ENCODE measurements at places on chromosomes 6 and 20. TPM values are rescaled to one million over a fixed set of nuclear protein-coding genes. Genes with fewer than 3 reads are reported as not detected.

DNA sequence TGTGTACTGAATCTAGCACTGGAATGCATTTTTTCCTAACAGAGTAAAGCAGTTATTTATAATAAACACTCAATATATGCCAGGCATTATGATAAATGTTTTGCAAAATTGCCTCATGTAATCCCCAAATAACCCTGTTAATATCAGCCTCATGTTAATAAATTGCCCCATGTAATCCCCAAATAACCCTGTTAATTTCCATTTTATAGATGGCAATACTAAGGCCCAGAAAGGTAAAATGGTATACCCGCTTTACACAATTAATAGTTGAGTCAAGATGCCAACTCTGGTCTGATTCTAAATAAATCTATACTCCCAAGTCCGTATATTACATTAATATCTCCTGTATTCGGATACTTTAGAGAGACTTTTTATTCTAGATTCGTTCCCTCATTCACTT, 6.3 kb downstream of the MYB start:
- DNase-seq = no peak

GRCh38 chr6:41658636-41659035, 20.4 kb downstream of the MDFI start:
- DNase-seq = no peak

DNA sequence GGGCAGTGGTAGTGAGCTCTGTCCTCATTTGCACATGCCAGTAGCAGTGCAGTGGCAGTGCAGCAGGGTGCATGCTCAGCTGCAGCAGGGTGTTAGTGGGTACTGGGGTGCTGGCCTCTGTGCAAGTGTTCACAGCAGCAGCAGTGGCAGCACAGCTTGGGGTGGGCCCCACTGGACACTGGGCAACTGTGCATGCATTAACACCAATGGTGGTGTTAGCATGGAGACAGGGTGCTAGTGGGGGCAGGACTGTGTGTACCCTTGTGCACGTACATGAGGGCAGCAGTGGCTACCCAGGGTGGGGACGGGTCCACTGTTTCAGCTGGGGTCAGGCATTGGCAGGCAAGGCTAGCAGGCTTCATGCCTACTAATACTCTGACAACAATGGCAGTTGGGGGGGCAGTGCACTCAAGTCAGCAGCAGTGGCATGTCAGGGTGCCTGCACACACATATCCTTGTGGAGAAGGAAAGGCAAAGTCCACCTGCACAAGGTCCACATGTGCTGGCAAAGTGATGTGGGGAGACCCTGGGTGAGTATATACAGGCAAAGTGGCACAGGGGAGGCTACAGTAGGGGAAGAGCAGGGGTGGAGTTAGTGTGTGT, 60.2 kb downstream of the UNC5CL start:
- no peak for DNase-seq

GRCh38 chr6:22529866-22530265, 39.5 kb upstream of the HDGFL1 start:
- DNase-seq = no peak

PLN gene
- total RNA-seq = not detected

ZBTB2 gene
- total RNA-seq = 5.0 TPM

NHLRC1 gene
- 3.3 TPM for total RNA-seq

OARD1 gene
- 9.3 TPM for total RNA-seq
